ENCODE measurements at places on chromosomes 2 and 18.

GRCh38 chr2:173374634-173375033, 20.0 kb downstream of the CDCA7 start:
- no peak overlapping the region for H3K27ac ChIP-seq
- no peak overlapping the region for H3K4me3 ChIP-seq
- H3K36me3 ChIP-seq, result no peaks in the 10 kb centered on the region
- DNase-seq, result no peak
- H3K4me1 ChIP-seq, result no peaks in the 10 kb centered on the region

GRCh38 chr2:96538487-96539214, 2.1 kb downstream of the ARID5A start:
- peaks cover 40% of the 10 kb centered on the region for H3K4me1 ChIP-seq
- no peaks in the 10 kb centered on the region for H3K27me3 ChIP-seq
- peak overlapping the region; percentile 93 for H3K4me3 ChIP-seq

DNA sequence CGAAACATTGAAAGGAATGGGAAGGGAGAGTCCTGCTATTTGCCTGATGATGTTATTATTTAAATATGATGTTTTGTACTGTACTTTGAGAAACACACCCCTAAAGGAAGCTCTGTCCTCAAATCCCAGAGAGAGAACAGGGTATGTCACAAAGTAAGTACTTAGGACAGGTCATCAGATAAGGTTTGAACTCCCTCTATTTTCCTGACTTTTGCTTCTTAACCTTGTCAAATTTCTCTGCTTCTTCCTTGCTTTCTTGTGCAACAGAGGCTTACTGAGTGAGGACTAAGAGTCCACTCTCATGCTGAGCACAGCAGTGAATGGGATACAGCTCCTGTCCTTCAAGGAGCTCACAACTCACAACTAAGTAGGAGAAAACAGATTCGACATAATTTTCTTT, 3.7 kb downstream of the DGUOK start:
- H3K27me3 ChIP-seq, result no peaks in the 10 kb centered on the region
- H3K36me3 ChIP-seq, result peaks cover 5% of the 10 kb centered on the region
- H3K4me3 ChIP-seq, result no peak overlapping the region
- H3K4me1 ChIP-seq, result peaks cover 25% of the 10 kb centered on the region
- no peak overlapping the region for H3K27ac ChIP-seq

DNA sequence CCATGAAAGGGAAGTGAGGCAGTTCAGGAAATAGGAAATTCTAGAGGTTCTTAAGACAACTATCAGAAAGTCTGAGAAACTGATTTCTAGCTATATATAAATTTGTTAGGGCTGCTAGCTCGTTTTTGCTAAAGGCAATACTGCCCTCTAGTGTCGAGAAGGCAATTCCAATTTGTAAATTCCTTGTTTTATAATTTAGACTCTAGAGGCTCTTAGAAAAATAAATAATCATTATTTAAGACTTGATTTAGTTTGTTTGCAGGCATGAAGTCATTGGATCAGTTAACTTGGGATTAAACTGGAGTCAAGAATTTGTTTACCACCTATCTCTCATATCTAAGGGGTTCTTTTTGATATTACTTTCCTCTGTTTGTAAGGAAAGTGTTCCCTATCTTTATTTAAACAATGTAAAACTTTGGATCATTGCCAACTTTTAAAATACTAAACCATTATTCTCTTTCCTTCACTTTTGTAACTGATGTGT, 66.2 kb downstream of the ACVR2A start:
- H3K4me3 ChIP-seq, result no peak overlapping the region
- DNase-seq, result no peak
- no peaks in the 10 kb centered on the region for H3K4me1 ChIP-seq
- no peaks in the 10 kb centered on the region for H3K27me3 ChIP-seq
- peaks cover under 1% of the 10 kb centered on the region for H3K36me3 ChIP-seq

DNA sequence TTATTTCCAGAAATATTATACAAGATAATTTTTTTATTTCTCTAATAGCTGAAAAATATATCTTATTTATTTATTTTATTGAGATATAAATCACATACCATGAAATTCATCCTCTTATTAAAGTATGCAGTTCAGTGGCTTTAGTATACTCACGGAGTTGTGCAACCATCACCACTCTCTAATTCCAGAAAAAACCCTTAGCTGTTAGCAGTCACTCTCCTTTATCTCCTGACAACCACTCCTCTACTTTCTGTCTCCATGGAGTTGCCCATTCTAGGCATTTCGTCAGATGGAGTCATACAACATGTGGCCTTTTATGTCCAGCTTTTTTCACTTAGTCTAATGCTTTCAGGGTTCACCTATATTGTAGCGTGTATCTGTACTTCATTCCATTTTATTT, 66.5 kb downstream of the TCF7L1 start:
- no peak overlapping the region for H3K4me3 ChIP-seq
- H3K27me3 ChIP-seq, result no peaks in the 10 kb centered on the region
- no peaks in the 10 kb centered on the region for H3K36me3 ChIP-seq
- no peak for DNase-seq

- no peaks in the 10 kb centered on the region for H3K27me3 ChIP-seq
- H3K4me3 ChIP-seq, result no peak overlapping the region
- no peak for DNase-seq
- no peaks in the 10 kb centered on the region for H3K4me1 ChIP-seq
- no peak overlapping the region for H3K27ac ChIP-seq
- no peaks in the 10 kb centered on the region for H3K36me3 ChIP-seq
Measured at GRCh38 chr2:1910592-1911246, 166.4 kb upstream of the PXDN start.

DNA sequence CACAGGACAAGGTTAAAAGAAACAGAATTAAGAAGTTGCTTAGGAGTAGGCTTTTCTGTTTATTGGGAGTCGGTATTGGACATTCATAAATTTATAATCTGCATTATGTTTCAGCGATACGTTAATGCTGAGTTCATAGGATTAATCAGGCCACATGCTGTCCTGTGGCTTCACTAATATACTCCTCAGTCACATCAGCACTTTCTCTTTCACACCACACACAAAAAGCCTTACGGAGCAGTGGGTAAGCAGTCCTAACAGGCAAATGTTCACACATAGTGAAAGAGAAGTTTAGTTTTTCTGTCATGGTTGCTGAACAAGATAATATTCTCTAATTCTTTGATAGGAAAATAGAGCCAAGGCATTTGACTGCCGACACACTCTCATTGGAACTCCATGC, 411.7 kb upstream of the RAB12 start:
- no peak overlapping the region for H3K4me3 ChIP-seq
- no peaks in the 10 kb centered on the region for H3K4me1 ChIP-seq
- DNase-seq, result no peak
- no peak overlapping the region for H3K27ac ChIP-seq

- H3K36me3 ChIP-seq, result no peaks in the 10 kb centered on the region
- no peak overlapping the region for H3K4me3 ChIP-seq
- no peaks in the 10 kb centered on the region for H3K4me1 ChIP-seq
- DNase-seq, result no peak
- no peak overlapping the region for H3K27ac ChIP-seq
- H3K27me3 ChIP-seq, result no peaks in the 10 kb centered on the region
Measured at GRCh38 chr18:39834636-39835035, 2120.4 kb upstream of the PIK3C3 start.

GRCh38 chr2:219466816-219467735, 31.6 kb upstream of the GMPPA start:
- peak overlapping the region; percentile 63 for H3K27ac ChIP-seq
- peaks cover 78% of the 10 kb centered on the region for H3K4me1 ChIP-seq
- H3K27me3 ChIP-seq, result no peaks in the 10 kb centered on the region

- no peak for DNase-seq
- peaks cover 6% of the 10 kb centered on the region for H3K4me1 ChIP-seq
- H3K36me3 ChIP-seq, result no peaks in the 10 kb centered on the region
- H3K4me3 ChIP-seq, result peak overlapping the region; percentile 1
Measured at GRCh38 chr18:76803814-76804213, 18.5 kb upstream of the ZNF236 start.

DNA sequence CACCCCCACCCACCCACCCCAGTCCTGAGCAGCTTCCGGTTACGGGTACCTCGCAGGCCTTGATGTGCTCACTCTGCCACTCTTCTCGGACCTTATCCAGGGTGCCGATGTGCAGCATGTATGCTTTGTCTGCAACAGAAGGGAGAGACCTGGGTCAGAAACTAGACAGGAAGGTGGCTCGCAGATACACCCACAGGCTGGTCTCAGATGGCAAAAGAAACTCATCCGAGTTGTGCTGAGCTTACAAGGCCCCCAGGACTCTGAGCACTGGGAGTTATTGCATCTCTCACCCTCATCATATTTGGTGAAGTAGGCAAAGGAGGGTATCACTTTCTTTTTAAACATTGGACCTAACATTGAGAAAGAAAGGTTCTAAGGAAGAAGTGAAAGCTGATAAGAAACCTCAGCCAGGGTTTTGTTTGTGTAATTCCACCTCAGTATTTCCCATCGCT, 30.6 kb upstream of the EPG5 start:
- H3K27ac ChIP-seq, result no peak overlapping the region
- H3K4me1 ChIP-seq, result no peaks in the 10 kb centered on the region
- no peak overlapping the region for H3K4me3 ChIP-seq
- no peaks in the 10 kb centered on the region for H3K36me3 ChIP-seq
- H3K27me3 ChIP-seq, result no peaks in the 10 kb centered on the region

GRCh38 chr2:26692279-26692896, at the start of gene KCNK3:
Gene KCNK3 (plus strand): TSS chr2:26692722. CDS start chr2:26692876, 154 bp downstream.
- H3K36me3 ChIP-seq, result no peaks in the 10 kb centered on the region
- peaks cover 62% of the 10 kb centered on the region for H3K4me1 ChIP-seq
- H3K27me3 ChIP-seq, result no peaks in the 10 kb centered on the region
- peak within 1 kb of the TSS; percentile 74 for H3K4me3 ChIP-seq

GRCh38 chr2:112730216-112730615, 9.4 kb downstream of the NT5DC4 start:
- H3K4me3 ChIP-seq, result no peak overlapping the region
- no peaks in the 10 kb centered on the region for H3K27me3 ChIP-seq
- H3K36me3 ChIP-seq, result no peaks in the 10 kb centered on the region
- no peak overlapping the region for H3K27ac ChIP-seq
- DNase-seq, result no peak

- no peak for DNase-seq
- H3K27ac ChIP-seq, result no peak overlapping the region
- peaks cover 25% of the 10 kb centered on the region for H3K4me1 ChIP-seq
- no peaks in the 10 kb centered on the region for H3K27me3 ChIP-seq
- H3K36me3 ChIP-seq, result peaks cover 12% of the 10 kb centered on the region
Measured at GRCh38 chr2:95115418-95115817, 6.2 kb downstream of the MRPS5 start.

DNA sequence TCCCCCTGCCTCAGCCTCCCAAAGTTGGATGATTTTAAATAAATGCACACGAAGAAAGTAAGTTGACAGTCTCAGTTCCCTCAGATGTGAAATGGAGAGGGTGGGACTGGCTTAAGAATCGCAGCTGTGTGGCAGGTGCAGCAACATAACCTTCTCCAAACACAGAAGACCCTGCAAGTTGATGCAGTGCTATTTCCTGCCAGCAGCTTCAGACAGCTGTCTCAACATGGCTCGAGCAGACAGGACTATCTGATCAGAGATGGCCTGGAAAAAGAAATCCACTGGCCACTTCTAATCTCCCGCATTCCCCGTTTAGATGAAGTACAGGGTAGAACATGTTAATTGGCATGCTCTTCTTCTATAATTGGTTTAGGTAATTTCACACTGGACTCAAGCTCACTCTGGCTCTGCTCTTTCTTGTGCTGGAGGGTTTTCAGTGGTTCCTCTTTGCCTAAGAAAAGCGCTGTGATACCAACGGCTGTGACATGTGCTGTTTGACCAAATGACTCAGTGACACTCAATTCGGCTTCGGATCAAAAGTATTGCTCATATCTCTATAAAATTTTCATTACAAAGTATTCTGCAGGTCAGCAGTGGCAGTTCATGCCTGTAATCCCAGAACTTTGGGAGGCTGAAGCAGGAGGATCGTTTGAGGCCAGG, 40.2 kb downstream of the MYOM1 start:
- no peak for DNase-seq
- no peak overlapping the region for H3K4me3 ChIP-seq
- H3K36me3 ChIP-seq, result peaks cover 5% of the 10 kb centered on the region
- H3K27me3 ChIP-seq, result no peaks in the 10 kb centered on the region
- peak overlapping the region; percentile 65 for H3K27ac ChIP-seq
- H3K4me1 ChIP-seq, result peaks cover 12% of the 10 kb centered on the region

All from thoracic aorta (tissue), 2 donors.